Stimulated activated CD4-positive, alpha-beta T cell treated with anti-CD3 and anti-CD28 coated beads, Interleukin-1b, Interleukin-23, amount 100 ng/mL, for 1 hour (primary cell): ENCODE measurements at places on chromosomes 2 and 18.

DNA sequence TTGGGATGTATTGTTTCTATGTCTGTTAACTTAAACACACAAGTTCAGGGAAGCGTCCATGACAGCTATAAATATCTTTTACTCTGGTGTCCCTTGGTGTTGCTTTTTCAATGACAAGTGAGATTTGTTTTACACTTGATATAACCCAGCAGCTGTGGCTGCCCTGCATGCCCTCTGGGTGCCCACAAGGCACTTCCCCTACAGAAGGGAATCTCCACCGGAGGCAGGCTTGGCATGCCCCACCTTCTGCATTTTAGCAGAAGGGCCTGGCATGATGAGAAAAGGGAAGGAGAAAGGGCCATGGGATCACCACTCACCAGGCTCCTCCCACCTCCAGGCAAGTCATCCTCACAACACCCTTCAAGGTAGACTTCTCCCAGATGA is 68.7 kb downstream of the TMEM247 start:
- DNase-seq, result no peak

DNA sequence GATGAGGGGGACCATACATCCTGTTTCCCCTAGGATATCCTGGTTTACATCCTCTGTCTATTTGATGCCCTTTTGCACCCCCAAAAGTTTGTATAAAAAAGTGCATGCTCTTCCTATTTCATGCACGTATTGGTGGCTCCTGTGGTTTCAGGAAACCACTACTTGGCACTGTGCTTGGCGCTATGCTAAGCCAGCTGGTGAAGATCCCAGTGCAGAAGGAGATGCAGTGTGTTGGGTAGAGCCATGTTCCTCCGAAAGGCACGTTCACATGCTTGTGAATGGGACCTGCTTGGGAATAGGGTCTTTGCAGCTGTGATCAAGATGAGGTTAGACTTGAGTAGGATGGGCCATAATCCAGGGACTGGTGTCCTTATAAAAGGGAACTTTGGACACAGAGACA is 419.7 kb downstream of the GALR1 start:
- DNase-seq, result no peak

GRCh38 chr2:31943636-31944225 is 67.1 kb downstream of the MEMO1 start:
- no peak for DNase-seq

GRCh38 chr18:74068296-74068695 is 79.3 kb downstream of the FBXO15 start:
- DNase-seq, result no peak

DNA sequence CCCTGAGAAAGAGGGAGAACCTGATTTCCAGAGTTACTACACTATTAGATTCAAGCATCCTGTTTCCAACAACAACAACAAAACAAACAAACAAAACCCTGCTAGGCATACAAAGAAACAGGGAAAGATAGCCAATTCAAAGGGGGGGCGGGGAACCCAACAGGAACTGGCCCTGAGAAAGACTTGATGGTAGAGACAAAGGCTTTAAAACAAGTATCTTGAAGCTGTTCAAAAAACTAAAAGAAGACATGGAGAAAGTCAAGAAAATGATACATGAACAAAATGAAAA is 147.1 kb downstream of the THADA start:
- DNase-seq, result no peak

GRCh38 chr18:61896757-61897156 is 4.0 kb upstream of the RNF152 start:
- DNase-seq, result no peak

GRCh38 chr2:86336675-86337243 is 667 bp downstream of the REEP1 start:
- DNase-seq, result no peak

- DNase-seq, result no peak
Observed at GRCh38 chr2:215082446-215082845, 56.0 kb downstream of the ABCA12 start.

DNA sequence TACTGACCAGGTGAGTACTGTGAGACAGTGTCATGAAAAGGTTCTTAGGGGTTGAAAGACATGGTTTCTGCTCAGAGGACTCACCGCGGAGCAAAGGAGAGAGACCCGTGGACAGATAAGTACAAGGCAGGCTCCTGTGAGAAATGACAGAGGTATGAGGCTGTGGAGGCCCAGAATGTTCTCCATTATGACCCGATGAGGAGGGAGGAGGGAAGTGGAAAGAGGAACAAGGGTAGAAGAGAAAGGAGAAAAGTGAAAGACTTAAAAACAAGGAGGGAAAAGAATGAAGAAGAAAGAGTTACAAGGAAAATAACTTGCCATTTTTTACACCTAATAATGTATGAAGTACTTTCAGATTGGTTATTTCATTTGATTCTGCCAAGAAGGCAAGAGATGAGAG is 29.8 kb downstream of the MAPRE3 start:
- no peak for DNase-seq

GRCh38 chr2:237978058-237978712 is 11.4 kb downstream of the UBE2F start:
- DNase-seq, result no peak

DNA sequence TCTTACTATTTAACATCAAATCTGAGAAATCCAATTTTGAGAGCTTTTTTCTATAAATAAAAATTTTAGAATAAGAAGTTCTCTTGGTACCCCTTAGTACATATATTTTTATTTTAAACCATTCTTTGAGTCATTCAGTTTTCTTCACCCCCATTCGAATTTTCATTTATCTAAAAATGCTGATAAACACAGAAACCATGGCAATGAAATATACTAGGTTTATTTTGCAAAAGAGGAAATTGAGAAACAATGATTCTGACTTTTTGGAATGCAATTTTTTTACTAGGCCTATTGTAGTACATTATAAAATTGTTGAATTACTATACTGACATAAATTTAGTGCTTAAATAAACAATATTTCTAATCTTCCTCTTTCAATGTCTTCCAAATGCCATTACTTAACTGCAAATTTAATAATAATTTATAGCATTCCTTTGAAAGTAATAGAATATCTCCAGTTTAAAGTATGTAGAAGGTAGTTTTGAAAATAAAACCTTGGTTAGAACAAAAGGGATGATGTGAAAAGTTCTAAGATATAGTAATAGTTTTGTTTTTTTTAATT is 46.3 kb downstream of the TANK start:
- DNase-seq, result no peak

DNA sequence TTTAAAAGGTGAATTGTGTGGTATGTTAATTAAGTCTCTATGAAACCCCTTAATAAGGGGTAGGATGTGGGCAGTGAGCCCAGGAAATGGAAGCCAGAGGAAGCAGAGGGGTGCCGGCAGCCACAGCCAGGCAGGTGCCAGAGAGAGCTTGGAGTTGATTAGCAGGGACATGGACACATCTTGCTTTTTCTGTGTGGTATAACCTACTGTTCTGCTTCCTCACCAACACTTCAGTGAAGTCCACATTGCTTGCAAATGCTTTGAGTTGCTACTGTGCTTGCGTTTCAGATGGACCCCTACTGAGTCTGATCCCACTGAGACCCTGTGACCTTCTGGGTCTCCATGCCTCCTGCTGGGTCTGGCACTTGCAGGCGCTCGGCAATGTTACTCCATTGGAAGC is 30.3 kb upstream of the ARHGEF4 start:
- no peak for DNase-seq

DNA sequence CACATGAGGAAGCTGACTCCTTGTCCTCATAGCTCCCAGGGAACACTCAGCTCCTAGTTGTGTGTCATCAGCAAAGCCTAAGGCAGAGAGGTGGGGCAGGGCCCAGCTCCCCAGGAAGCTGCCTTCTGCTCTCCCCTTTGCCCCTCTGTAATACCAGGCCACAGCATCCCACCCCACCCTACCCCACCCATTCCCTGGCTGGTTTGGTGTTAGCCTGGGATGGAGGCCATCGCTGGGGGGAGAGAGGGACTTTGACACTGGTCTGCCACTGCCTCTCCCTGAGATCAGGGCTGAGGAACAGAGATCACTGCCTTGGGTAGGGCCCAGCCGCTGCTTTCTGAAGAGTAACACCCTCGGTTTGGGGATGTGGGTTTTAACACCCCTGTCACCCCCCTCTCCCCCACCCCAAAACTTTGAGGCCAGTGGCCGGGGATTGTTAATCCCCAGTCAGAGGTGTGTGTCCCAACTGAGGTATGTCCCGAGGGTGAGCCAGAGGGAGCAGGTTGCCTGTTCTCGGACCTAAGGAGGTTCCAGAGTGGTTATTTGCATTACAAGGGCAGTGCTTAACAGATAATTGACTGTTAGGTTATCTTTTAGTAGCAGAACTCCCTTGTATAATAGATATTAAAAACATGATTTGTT is 41.4 kb downstream of the TET3 start:
- no peak for DNase-seq

DNA sequence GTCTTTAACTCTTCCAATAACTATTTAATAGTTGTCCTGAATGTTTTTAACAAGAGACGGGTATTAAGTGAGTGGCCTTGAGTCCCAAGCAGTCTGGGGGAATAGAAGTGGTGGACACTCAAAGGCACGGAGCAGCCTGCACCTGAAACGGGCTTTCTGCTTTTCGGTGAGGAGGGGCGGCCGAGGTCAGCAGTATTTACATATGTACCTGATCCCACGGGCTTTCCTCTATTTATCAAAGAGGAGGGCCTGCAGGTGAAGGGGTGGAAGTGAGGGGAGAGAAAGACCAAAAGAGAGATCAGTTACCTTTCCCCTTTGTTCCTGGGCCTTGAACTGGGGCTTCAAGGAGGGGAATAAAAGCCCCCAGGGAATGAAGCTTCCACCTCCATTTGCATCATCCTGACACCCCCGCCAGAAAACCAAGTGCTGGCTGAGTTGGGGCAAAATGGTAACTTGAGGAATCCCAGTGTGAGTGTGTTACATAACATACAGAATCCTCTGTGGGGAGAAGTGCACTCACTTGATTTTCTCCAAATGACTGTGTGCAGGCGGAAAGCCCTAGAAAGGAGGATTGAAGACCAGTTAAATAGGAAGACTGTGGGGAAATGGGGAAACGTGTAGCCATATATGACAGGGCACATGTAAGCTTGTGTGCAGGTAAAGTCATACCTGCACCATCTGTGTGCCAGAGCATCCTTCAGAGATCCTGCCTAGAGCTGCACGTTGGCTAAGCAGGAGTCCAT is 12.4 kb downstream of the POU3F3 start:
- no peak for DNase-seq

GRCh38 chr2:7953195-7953594 is 728.7 kb upstream of the ID2 start:
- no peak for DNase-seq

GRCh38 chr18:38575648-38576047 is 1010.0 kb upstream of the CELF4 start:
- DNase-seq, result no peak

GRCh38 chr2:216717491-216717901 is 22.1 kb upstream of the IGFBP5 start:
- DNase-seq, result no peak
